ENCODE measurements at places on chromosomes 1 and 21. TPM values are rescaled to one million over a fixed set of nuclear protein-coding genes. Genes with fewer than 3 reads are reported as not detected.

The BNIPL gene
- 0.09 TPM for total RNA-seq

The PGLYRP3 gene
- total RNA-seq, result not detected

The VWA5B1 gene
- total RNA-seq, result 0.70 TPM

The WDTC1 gene
- 70.2 TPM for total RNA-seq

The RBM11 gene
- not detected for total RNA-seq

The NT5C1A gene
- total RNA-seq, result 3.3 TPM

The HES3 gene
- total RNA-seq, result not detected

The CYP2J2 gene
- 182 TPM for total RNA-seq

The OR10Z1 gene
- total RNA-seq, result not detected
